ENCODE measurements at places on chromosomes 3 and 15.

DNA sequence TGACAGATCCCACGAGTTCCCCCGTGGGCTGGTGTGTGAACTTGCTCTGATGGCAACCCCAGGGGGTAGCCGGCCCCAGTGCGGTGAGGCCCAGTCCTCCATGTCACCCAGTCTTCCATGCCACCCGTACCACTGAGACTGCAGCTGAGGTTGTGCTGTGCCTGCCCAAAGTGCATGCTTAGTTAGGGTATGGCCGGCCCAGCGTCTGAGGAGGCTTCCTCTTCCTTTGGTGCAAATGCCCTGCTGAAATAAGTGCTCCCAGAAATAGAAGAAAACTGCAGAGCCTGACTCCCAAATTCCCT lies 31.5 kb downstream of the MGLL start:
- no peak for DNase-seq

DNA sequence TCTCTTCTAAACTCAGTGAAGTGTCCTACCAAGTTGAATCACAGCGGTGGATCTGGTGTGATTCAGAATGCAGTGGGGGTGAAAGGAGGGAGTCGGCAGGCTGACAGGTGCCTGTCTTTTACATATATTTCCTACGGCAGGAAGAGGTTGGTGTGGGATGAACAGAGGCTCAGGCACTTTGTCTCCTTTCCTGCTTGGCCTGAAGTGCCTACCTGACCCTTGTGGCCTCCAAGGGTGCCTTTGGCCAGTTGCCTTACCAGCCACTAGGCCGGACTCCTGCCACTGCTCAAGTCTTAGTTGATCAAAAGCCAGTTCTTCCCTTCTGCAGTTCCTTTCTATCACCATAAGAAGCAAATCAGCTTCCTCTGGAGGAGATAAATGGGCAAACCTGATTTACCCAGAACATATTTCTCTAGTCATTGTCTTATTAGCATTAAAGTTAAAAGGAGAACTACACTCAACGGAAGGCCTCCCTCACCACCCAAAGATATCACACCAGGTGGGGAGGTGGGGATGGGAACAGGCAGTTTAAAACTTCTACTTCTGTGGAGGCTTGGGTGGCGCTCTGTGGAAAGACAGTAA lies 52.1 kb downstream of the CRTC3 start:
- DNase-seq: no peak

GRCh38 chr15:73303636-73304035 lies 65.1 kb downstream of the HCN4 start:
- DNase-seq: no peak

GRCh38 chr3:160265088-160265487 lies 39.9 kb downstream of the C3orf80 start:
- DNase-seq: no peak

- DNase-seq: no peak
These were observed 24.9 kb downstream of the RFTN1 start for GRCh38 chr3:16488637-16489036.

DNA sequence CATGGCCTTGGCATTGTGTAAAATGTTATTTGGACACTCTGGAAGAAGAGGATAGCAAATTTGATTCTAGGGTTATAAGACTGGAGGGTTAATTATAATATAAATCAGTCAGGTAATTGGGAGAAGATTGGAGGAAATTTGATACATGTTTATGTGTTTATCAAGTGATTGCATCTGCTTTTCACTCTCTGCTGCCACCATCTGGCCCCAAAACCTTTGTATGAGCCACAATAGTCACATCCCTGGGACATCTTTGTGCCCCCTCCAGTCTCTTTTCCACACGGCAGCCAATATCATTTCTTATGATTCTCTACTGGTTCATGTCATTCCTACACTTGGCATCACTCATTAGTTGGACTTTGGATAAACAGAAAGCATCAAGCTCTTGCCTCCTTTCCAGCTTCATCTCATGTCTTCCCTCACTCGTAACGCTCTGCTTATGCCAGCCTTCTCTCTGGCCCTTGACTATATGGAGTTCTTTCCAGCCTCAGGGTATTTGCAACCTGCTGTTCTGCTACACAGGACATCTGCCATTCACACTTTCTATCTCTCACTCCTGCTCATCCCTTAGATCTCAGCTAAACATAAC lies 602.3 kb upstream of the SUCLG2 start:
- DNase-seq: no peak

DNA sequence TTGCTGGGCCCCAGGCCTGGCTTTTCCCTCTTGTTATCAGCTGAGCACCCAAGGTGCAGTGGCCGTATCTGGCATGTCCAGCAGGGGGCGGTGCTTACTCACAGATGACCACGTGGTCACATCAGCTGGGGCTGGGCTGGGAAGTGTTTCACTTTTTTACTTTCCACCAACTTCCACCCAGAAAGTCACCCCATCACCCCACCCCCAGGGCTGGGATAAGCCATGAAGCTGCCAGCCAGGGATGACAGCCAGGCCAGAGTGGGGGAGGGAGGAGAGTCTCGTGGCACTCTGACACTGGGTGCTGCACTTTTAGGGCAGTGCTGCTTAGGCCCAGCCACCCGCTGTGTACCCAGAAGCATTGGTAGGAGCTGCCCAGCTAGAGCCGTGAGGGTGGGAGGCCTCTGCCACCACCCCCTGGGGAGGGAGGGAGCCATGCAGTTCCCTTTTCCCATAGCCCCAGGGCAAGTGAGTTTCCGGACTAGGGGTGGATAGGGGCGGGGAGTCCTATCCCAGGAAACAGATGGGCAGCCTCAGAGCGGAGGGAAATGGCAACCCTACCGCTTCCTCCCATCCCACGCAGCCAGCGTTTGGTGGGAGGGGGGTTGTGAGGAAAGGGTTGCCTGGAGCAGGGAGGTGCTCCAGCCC lies 6.1 kb downstream of the PPCDC start:
- DNase-seq: peak; percentile 83

DNA sequence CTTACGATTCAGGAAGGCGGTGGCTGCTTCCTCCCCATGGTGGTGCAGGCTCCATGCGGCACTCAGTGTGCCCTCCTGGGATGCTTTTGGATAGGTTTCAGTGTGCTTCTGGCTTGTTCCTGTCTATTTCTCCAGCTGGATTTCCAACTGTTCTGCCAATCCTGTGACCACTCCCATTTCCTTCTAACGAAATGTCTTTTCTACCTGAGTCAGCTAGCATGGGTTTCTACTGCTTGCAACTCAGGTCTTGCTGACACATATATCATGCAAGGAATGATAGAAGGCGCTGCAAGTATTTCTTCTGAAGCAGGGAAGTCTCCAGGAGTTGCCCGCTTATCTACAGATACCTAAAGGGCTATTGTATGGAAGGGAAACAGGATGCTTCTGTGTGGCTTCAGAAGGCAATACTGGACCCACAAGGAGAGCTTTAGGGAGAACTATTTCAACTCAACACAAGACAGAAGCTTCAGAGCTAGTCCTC lies 244.4 kb downstream of the OPA1 start:
- DNase-seq: no peak

GRCh38 chr15:57037548-57037947 lies 119.1 kb downstream of the TCF12 start:
- DNase-seq: no peak

- DNase-seq: no peak
These were observed 14.5 kb downstream of the C3orf20 start for GRCh38 chr3:14689247-14689980.

DNA sequence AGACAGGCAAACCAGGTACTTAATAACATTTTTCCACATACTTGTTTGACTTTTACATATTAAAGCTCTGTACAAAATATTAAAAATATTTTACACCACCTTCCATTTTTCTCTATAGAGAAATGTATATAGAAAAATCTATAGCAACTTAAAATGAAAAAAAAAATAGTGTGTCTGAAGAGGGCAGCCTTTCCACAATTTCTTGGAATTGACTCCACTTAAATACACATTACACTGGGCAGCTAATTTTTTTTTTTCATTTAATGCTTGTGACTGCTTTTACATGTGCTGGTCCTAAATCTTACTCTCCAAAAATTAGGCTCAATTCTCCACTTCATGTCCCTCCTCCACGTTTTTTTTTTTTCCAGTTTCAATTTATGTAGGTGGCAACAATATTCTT lies 427.0 kb upstream of the RBMS3 start:
- DNase-seq: no peak

DNA sequence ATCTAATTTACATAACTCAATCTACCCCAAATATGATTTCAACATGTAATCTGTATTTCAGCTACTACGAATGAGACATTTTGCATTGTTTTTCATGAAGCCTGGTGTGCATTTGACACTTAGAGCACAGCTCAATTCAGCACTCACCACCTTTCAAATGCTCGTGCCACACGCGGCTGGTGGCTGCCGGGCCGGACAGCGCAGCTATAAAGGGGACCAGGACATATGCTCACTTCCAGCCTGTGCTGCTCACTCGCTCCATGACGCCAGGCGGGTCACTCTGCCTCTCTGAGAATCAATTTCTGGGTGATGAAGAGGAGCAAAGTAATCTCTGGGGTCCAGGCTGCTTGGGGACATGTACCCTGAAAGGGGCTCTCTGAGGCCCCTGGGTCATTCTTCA lies 93.1 kb downstream of the WNT7A start:
- DNase-seq: no peak

DNA sequence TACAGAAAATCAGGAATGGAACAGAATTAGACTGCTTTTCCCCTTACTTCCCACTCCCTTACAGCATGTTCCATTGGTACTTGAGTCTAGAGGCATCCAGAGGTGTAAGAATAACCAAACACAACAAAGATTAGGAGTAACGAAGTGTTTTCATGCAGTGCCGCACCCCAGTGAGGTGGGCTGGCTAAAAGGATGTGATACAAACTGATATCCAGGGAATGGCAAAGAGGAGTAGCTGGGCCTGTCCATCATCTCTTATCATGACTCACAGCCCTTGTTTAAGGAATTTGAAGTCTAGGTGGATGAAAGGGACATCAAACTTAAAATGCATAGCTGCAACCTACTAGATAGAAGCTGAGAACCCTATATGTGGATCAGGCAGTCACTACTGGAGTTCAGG lies 16.4 kb downstream of the SCG5 start:
- no peak for DNase-seq

- no peak for DNase-seq
These were observed 42.2 kb downstream of the ILDR1 start for GRCh38 chr3:121979734-121980449.

GRCh38 chr3:149547954-149548668 lies 73.6 kb downstream of the TM4SF4 start:
- DNase-seq: peak; percentile 15

GRCh38 chr15:36742696-36743095 lies 163.3 kb downstream of the CDIN1 start:
- no peak for DNase-seq

- no peak for DNase-seq
These were observed 171.9 kb upstream of the CCDC54 start for GRCh38 chr3:107205358-107205757.

DNA sequence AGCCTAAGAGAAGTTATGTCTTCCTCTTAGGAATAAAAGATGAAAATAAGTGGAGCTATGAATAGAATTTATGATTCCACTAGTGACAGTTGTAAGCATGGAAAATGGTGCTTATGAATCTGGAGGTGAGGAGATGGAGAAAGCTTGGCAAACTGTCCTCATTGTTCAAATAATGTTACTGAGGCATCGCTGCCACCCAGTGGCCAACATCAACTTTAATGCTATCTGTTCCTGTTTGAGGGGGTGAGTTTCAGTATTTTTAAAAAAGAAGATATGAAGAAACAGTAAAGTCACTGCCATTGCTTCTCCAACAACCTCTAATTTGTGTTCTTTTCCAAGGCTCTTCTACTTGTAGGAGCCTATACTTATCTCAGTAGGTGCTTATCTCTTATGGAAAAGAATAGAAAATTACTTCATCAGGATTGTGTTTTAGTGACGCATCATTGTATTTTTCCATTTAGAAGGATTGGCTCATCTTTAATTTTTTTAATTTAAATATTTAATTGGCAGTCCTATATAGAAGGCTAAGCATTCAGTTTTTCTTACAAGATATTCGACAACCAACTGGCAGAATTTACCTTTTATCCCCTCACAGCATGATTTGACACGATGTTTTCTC lies 260.4 kb upstream of the P2RY1 start:
- DNase-seq: peak; percentile 1

GRCh38 chr3:93981649-93982048 lies 1.7 kb downstream of the ARL13B start:
- no peak for DNase-seq

GRCh38 chr15:66685638-66686150 lies 16.3 kb upstream of the SMAD6 start:
- no peak for DNase-seq
